Activated CD4-positive, alpha-beta T cell treated with anti-CD3 and anti-CD28 coated beads for 4 hours (primary cell): ENCODE measurements at places on chromosomes 2 and 18.

DNA sequence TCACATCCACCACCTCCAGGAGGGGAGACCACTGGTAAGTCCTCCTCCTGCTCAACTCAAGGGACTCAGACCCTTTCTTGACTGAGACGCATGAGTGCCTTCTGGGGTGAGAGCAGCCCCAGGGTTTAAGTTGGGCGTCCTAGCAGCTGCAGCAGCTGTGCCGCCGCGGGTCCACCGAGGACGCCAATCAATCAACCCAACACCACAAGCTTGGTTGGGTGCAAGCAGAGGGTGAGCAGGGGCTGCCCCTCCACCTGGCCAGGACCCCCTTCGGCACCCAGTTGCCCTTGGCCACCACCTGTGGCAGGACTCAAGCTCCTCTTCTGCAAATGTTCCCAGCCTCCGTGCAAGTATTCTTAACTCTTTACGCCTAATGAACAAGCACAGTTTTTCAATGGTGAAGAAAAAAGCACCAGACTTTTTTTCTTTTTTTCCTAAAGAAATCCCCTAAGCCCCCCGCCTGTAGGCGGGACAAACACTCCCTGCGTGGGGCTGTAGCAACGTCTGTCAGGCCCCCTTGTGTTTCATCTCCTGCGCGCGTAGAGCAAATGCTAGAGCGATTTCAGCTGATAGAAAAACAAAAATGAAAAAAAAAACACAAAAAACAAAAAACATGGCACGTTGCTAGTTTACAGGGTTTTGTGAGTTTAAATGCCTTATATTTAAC is 197.1 kb downstream of the LOXHD1 start:
- no peak for DNase-seq

DNA sequence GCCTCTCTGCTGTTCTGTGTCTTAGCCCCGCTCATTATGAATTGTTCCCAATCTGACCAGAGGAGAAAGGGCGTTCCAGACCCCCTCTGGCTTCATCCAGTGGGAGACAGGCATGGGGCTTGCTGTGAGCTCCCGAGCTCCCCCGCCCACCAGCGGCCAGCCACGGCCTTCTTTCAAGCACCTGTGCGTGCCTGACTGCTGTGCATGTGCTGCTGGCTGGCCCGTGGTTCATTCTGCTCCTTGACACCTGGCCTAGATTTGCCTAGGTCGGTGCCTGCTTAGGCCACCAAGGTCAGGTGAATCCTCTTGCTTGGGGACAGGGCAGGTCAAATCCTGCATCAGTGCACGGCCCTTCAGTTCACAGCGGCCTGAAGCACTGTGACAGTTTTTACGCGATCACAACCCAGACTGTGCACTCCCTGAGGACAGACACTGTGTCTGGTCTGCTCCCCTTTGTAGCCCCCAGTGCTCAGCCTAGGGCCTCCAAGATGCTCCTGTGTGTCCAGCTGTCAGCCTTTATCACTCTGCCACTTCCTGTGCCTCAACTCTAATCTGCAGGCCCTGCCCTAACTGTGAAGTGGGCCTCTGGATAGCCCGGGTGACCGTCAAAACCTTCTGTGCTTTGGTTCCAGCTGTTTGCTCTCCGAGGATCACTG is 3.6 kb upstream of the LPIN1 start:
- no peak for DNase-seq

- no peak for DNase-seq
Observed at GRCh38 chr2:10923008-10923375, 11.3 kb downstream of the KCNF1 start.

DNA sequence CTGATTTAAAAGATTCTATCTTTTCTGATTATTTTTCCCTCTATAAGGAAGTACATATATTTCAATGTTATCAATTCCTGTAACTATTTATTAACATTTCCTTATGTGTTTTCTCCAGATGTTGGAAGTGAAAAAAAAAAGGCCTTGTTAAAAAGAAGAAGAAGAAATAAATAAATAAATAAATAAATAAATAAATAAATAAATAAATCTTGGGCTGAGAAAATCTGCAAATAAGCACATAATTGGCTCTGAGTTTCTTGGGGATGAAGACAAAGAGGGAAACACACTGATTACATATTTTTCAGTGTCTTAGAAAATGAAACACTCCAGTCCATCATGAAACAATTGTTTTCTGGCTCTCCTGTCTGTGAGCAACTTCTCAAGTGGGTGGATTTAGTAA is 21.1 kb upstream of the MBOAT2 start:
- DNase-seq: no peak

- no peak for DNase-seq
Observed at GRCh38 chr18:65901522-65901921, 150.7 kb downstream of the CDH7 start.

- no peak for DNase-seq
Observed at GRCh38 chr18:79613186-79613931, 66.2 kb upstream of the CTDP1 start.
